ENCODE measurements at places on chromosomes 3 and 15. TPM values are rescaled to one million over a fixed set of nuclear protein-coding genes. Genes with fewer than 3 reads are reported as not detected.

DNA sequence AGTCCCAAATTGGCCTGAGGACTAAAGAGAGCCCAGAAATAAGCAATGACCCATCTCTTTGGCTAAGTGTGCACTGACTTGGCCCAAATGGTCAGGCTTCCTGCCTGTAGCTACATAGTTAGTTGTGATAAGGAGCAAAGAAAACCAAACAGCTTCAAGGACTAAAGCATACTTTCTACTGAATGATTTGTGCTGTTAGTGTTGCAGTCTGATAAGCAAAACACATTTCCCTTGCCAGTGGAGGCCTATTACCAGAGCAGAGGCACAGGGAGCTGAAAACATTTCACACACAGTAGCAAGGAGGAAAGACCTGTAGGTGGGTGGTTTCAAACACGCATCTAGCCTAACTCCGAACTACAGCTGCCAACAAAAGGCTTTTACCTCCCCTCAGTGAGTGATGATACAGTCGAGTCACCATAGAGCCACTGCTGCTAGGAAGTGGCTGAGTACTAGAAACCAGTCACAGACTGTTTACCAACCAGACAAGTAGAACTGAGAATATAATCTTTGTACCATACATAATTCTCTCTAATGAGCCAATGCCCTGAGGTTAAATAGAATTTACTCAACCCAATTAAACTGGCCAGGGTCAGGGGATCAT is 222.3 kb upstream of the THBS1 start:
- DNase-seq = no peak

DNA sequence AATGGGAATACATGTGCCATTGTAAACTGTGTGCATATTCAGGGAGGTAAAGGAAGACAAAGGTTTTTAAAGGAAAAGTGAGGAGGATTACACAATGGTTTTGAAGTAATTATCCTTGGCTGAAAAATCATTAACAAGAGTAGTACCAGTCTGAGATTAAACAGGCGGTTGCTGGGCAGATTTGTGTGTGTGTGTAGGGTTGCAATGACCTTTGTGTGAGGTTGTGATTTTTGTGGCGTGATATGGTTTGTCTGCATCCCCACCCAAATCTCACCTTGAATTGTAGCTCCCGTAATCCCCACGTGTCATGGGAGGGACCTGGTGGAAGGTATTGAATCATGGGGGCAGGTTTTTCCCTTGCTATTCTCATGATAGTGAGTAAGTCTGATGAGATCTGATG is 7.0 kb downstream of the DLEC1 start:
- no peak for DNase-seq

- no peak for DNase-seq
Observed at GRCh38 chr3:126908752-126909275, 74.1 kb upstream of the PLXNA1 start.

- no peak for DNase-seq
Observed at GRCh38 chr3:83662381-83662960, 1296.3 kb upstream of the CADM2 start.

FAIM gene
- 2.4 TPM for polyA plus RNA-seq

DNA sequence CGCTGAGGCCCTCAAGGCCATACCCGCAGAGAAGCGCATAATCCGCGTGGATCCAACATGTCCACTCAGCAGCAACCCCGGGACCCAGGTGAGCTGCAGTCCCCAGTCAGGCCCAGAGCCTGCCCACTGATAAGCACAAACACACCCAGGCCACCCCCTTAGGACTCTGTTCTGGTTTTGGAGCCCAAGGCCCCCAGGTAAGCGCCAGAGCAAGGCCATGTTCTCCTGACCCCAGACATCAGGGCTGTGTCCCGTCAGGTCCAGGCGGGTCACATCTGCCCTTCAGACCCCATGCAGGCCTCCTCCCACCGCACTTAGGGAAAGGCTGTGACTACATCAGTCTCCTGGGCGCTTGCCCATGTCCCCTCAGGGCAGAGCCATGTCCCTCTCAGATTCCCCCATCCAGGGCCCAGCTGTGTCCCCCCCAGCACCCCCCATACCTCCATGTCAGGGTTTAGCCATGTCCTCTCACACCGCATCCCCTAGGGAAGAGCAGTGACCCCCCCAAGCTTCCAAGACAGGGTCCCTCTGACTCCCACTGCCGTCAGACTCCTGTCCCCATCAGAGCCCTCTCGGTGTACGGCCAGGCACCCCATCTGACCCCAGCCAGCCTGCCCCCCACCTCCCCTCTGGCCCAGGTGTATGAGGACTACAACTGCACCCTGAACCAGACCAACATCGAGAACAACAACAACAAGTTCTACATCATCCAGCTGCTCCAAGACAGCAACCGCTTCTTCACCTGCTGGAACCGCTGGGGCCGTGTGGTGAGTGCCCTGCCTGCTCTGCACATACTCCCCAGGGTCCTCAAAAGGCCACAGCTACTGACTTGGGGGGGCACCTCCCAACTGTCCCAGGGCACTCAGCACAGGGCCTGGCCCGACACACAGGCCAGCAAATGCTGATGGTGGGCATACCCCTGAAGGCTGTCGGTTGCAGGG is 1.6 kb downstream of the PARP3 start:
- no peak for DNase-seq

GRCh38 chr3:33750211-33750548 is 32.1 kb upstream of the CLASP2 start:
- no peak for DNase-seq

ATP10A gene
- polyA plus RNA-seq = 28.0 TPM

CYP1A1 gene
- polyA plus RNA-seq = not detected

PLA2G4E gene
- polyA plus RNA-seq = not detected

Data from BJ (cell line).